ENCODE measurements at places on chromosomes 7 and 10.

DNA sequence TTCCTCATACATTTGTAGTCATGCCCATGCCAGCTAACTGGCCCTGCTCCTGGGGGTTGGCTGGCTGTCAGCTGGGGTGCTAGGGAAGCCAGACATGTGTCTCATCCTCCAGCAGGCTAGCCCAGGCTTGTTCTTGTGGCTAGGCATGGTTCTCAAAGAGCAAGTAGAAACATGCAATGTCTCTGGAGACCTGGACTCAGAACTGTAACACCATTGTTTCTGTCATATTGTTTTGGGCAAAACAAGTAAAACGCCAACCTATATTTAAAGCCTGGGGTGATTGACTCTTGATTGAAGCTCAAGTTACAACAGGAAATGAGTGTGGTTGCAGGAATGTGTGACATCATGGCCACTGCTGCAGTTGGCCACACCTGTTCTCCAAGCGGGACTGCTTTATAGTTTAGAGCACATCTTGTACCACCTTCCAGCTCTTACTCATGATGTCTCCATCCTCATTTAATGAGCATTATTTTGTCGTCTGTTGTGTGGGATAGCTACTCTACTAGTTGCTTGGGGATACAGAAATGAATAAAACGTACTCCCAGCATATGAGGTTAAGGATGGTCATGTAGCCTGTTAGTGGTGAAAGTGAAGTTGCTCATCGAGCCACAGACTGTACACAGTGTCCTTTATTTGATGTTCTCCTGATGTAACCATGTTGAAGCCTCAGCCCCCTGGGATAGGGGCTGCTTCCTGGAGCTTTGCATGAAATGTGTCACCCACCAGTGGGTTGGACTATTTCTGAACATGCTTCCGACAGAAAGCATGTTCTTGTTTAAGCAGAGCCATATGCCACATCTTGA is 168.4 kb downstream of the SORCS3 start:
- no peak for DNase-seq

DNA sequence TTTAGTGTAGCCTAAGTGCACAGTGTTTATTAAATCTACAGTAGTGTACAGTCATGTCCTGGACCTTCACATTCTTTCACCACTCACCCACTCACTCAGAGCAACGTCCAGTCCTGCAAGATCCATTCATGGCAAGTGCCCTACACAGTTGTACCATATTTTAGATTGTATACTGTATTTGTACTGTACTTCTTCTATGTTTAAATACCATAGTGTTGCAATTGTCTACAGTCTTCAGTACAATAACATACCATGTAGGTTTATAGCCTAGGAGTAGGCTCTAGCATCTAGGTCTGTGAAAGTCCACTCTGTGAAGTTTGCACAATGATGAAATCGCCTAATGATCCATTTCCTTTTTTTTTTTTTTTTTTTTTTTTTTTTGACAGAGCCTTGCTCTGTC is 12.0 kb downstream of the EEPD1 start:
- DNase-seq = no peak

DNA sequence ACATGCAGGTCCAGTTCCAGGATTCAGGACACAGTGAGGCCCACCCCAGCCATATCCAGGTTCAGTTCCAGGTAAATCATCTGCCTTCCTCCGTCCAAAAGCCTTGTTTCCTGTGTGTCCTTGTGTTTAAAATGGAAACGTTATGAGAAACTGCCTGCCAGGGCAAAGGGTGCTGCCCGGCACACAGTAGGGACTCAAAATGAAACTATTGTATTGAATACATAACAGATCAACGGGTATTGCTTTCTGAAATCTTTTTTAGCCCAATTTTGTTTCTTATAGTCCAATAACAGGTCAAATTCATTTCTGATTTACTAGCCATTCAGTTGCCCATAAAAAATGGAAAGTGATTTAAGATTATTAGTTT is 115.5 kb downstream of the EGFR start:
- no peak for DNase-seq

- no peak for DNase-seq
Observed at GRCh38 chr10:97547962-97548361, 24.6 kb upstream of the ANKRD2 start.

- no peak for DNase-seq
Observed at GRCh38 chr7:22787951-22788350, 34.7 kb downstream of the TOMM7 start.

DNA sequence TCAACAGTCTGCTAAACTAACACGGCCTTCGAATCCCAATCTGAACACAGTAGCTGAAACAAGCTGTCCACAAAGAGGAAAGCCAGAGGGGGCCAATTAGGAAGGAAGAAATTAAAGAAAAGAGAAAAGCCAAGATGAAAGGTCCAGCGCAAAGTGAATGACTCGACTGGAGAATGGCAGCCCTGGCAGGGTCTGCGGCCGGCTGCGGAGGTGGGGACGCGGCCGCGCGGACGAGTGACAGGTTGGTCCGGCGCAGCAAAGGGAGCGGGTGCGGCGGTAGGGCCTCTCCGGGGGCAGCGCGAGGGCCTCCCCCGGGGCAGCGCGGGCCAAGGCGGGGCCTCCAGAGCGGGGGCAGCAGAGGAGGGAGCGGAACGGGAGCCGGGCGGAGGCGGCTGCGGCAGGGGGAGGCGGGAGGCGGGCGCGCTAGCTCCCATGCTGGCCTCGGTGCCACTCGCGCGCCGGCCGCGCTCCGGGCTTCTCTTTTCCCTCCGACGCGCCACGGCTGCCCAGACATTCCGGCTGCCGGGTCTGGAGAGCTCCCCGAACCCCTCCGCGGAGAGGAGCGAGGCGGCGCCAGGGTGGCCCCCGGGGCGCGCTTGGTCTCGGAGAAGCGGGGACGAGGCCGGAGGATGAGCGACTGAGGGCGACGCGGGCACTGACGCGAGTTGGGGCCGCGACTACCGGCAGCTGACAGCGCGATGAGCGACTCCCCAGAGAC is at the start of gene VWC2:
Gene VWC2 (plus strand): TSS at position 421 of the 718 bp plus-strand sequence. CDS start 1,798 bp downstream, outside the sequence.
- no peak for DNase-seq

- no peak for DNase-seq
Observed at GRCh38 chr7:131829947-131830558, 273.6 kb upstream of the PODXL start.

DNA sequence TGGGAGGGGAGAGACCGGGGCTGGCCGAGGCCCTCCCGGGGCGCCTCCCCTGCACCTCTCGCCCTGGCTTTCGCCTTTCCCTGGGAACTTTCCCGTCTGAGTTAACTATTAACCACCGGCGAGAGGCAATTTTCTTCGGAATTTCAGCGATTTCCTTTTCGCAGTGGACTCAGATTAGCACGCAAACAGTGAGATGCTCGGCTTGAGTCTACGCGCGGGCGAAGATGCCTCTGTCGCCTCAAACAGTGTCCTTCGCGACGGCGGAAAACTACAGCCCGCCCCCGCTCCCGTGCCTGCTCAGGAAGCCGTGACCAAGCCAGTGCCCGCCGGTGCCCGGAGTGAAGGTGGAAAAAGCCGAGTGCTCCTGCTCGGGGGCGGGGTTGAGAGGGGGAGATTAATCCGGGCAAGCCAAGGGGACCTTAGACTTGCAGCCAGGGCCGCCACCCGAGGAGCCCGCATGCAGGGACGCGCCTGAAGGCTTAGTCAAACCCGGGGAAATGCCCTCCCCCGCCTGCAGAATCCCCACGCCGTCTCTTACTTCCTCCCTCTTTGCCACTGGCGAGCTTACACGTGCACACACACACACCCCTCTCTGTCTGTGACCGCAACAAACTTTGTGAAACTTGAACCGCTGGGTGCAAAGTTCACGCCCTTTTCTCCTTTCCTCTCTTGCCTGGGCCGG is 14.5 kb upstream of the PAX2 start:
- DNase-seq = no peak

- no peak for DNase-seq
Observed at GRCh38 chr7:21107101-21107500, 320.4 kb upstream of the SP8 start.

GRCh38 chr10:104328646-104328895 is 9.7 kb downstream of the ITPRIP start:
- DNase-seq = no peak

- DNase-seq = no peak
Observed at GRCh38 chr7:73567846-73568685, 10.3 kb downstream of the TBL2 start.

DNA sequence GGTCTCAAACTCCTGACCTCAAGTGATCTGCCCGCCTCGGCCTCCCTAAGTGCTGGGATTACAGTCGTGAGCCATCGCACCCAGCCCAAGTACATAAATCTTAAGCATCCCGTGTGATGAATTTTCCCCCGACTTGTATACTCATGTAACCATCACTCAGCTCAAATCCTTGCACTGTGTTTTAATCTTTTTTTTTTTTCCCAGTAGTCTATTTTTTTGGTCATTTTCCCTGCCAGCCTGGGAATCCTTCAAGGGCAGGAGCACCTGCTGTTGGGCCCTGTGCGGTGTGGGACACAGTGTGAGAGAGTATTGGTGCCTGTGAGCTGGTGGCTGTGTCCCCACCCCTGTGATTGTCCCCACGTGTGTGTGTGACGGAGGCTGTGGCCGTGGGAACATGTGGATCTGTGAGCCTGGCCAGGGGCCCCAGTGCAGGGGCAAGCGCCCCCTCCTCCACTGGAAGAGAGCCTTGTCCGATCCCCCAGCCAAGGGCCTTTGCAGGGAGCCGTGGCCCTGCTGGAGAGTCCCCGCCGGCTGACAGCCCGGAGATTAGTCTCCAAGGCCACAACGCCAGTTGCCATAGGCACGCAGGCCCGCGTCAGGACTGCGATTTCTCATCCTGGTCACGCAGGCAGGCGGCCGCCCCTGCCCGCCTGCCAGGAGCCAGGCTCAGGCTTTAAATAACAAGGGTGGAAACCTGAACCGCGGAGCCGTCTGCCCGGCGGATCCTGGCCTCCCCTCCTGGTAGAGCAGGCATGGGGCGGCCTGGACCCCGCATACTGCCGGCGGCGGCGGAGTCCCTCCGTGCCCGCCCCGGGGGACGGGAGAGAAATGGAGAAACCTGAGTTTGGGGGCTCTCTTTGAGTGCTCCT is 26.5 kb downstream of the GTF2IRD1 start:
- DNase-seq = no peak

DNA sequence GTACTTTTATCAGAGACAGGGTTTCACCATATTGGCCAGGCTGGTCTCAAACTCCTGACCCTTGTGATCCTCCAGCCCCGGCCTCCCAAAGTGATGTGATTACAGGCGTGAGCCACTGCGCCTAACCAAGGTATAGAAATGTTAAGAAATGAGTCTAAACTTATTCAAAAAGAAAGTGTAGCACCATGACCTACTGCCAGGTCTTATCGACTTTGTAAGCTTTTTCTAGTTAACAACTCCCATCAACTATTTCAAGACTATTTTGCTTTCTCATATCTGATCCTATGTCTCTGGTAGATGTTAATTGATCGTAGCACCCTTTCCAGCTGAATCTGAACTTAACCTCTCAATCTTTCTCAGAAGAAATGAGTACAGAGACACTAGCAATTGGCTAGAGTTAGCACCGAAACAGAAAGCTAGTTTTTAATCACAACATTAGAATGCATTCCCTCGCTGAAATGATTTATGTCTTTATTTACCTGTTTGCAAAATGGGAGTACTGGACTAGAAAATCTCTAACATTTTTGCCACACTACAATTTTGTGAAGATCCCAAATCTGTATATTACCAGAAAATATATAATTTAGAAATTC is 114.0 kb upstream of the HGF start:
- no peak for DNase-seq

DNA sequence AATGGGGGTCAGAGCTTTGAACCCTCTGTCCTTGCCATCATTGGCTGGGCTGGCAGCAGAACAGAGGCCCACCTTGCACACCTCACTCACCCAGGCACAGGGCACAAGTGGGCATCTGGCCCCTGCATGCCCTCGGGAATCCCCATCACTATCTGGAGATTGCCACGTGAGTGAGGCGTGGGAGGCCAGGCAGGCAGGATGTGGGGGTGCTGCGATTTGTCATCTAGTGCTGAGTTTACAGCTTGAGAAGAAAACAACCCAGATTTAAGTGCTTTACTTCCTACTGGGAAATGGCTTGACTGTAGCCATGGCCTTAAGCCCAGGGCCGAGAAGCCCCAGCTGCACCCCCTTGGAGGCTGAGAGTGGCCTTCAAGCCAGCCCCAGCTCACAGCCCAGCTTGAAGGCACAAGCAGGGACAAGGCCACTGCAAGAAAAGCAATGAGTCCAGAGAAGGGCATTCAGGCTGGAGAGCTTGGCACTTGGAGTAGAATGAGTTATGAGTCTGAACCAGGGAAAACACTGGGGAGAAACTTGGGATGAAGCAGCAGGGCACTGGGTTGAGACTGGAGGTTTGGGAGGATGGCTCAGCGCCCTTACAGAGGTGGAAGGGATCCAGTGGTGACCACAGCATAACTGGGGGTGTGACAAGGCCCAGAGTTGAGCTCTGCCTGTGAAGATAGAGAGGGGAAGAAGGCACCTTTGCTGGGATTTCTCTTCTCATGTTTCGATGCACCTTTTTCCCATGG is 123.0 kb downstream of the CXCL12 start:
- no peak for DNase-seq

GRCh38 chr10:97150616-97151015 is 35.1 kb downstream of the SLIT1 start:
- DNase-seq = no peak
